ENCODE measurements at places on chromosomes 1 and 21. TPM values are rescaled to one million over a fixed set of nuclear protein-coding genes. Genes with fewer than 3 reads are reported as not detected.

DNA sequence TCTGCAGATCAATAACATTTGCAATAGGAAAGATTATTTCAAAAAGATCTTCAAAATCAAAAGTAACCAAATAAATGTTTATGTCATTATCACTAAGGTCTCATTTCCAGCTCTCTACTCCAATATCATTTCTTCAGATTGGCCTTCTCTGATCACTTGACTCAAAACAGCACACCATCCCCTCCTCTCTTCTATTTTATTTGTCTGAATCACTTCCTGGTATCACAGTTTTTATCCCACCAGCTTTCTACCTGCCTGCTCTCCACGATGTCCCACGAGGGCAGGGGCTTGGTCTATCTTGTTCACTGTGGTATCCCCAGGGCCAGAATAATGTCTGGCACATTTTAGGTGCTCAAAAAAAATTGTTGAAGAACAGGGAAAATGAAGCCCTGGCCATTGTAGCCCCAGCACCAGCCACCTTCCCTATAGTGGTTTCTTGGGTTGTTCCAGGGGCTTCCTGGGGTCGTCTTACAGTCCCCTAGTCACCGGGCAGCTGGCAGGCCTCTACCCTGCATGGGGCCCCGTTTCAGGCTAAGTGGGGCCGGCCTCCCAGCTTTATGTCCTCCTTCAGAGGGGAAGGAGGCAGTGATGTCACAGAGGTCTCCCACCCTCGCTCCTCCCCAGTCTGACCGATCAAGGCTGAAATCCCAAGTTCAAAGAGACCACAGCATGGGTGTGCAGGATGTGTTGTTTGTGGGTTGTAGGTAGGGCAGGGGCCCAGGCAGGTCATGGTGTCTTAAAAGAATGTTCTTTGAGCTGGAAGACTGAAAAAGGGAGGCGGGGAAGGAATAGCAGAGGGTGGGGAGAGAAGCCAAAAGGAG, 3.5 kb upstream of the PADI1 start:
- peak; percentile 5 for DNase-seq

The RAB7B gene
- total RNA-seq = 62.0 TPM

DNA sequence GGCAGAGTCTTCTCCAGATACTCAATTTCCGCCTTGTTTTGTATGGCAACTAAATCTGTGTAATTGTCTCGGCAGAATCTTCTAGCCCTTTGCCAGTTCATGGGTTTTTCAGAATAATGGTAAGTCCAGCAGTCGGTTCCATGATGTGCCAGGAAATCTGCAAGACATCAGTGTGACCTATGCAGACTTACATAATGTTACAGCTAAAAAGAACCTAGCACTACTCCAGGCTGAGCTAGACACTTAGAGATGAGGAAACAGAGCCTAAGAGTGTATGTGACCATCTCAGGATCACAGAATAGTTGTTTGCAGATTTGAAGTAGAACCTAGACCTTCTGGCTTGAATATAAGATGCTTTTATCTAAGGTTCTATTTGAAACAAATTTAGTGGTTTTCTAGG, 2.8 kb downstream of the SELL start:
- no peak for DNase-seq

GRCh38 chr1:229131243-229132105, 139.4 kb upstream of the RAB4A start:
- DNase-seq = no peak

DNA sequence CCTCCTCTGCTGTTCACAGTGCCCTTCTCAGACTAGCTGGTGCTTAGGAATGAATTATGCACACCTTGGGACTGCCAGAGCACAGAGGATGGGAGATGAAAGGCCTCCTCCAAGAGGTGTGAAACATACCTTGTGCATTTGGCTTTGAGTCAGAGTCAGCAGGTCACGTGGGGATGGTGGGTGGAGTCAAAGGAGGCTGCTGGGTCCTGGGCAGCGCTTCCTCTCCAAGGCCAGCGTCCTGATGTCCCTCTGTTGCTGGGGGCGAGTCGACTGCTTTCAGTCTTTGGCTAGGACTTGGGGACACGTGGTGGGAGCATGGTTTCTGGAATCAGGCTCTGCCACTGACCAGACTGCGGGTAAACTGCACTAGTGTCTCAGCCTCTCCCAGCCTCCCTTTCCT, 91.2 kb downstream of the AJAP1 start:
- DNase-seq = no peak

The KCNQ4 gene
- 0.28 TPM for total RNA-seq

GRCh38 chr1:231803353-231803752, 176.8 kb downstream of the DISC1 start:
- DNase-seq = no peak

The PNRC2 gene
- 173 TPM for total RNA-seq

DNA sequence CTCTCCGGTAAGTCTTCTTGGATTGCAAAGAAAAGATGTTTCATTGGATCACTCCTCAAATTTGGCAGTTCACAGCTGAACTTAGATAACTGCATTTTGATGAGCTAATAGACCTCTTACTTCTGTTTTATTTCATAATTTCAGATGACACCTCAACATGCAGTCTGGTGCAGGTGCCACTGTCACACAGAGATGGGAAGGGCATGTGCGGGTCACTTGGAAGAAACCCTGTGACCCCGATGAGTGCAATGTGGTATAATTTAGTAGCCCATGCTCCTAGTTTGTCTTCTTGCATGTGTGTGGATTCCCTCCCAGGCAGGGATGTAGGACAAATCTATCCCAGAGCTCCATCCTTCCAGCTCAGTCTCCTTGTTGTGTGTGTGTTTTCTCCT, 481 bp upstream of the SLAMF1 start:
- no peak for DNase-seq

DNA sequence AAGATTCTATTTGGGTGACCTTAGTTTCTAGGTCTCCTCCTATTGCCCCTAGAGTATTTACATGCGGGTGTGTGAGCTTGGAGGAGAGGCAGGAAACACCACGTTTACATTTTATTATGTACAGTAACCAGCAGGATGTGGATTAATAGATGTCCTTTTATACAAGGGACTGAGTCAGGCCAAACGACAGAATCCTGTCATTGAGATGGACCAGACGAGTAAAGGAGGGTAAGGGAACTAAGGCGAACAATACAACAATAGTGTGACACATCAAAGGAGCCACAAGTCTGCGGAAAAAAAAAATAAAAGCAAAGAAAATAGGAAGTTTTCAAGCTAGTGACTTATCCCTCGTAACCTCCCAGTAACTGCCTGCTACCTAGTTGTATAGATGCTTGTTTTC, 151.1 kb downstream of the GABPA start:
- no peak for DNase-seq

DNA sequence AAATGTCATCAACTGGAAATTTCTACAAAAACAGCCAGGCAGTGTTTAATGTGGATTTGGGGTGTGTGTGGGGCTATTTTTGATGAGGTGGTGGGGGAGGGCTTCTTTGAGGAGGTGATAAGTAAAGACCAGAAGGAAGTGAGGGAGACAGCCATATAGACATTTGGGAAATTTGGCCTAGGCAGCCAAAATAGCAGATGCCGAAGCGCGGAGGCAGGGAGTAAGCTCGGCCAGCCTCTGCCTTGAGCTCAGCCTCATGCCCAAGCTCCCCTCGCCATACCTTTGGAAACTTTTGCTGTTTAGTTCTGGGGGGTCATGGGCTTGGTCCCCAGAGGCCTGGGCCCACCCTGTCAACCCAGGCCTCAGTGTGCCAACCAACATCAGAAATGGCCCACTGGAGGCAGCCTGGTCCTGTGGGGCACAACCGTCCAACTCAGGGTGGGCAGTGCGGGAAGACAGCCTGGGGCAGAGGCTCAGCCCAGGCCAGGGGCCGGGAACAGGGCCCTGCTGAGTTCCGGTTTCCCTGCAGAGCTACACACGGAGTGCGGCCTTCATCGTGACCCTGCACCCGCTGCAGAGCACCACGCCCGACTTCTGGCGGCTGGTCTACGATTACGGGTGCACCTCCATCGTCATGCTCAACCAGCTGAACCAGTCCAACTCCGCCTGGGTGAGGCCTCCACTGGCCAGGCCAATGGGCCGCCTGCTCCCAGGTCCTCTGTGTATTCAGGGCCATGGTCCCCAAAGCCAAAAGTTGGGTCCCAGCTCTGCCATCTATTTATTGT, 84.0 kb downstream of the PTPRU start:
- DNase-seq = no peak

The SLAMF9 gene
- total RNA-seq = not detected

The PBX1 gene
- total RNA-seq = 56.5 TPM

DNA sequence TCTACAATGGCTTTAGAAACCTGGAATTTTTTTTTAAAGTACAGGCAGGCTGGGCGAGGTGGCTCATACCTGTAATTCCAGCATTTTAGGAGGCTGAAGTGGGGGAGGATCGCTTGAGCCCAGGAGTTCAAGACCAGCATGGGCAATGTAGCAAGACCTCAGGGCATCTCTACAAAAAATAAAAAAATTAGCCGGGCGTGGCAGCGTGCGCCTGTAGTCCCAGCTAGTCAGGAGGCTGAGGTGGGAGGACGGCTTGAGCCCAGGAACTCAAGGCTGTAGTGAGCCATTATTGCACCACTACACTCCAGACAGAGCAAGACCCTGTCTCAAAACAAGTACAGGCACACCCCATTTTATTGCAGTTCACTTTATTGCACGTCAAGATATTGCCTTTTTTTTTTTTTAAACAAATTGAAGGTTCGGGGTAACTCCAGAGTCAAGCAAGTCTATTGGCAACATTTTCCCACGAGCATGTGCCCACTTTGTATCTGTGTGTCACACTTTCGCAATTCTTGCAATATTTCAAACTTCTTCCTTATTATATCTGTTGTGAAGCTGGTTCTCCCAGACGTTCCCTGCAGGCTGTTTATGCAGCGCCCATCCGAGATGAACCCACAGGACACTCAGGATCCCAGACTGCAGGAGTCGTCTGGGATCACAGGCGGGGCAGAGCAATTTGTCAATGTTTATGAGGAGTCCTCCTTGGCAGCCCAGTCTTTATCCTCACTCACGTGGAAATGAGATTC, 4.7 kb downstream of the HES2 start:
- no peak for DNase-seq

The CFHR1 gene
- 0.84 TPM for total RNA-seq

DNA sequence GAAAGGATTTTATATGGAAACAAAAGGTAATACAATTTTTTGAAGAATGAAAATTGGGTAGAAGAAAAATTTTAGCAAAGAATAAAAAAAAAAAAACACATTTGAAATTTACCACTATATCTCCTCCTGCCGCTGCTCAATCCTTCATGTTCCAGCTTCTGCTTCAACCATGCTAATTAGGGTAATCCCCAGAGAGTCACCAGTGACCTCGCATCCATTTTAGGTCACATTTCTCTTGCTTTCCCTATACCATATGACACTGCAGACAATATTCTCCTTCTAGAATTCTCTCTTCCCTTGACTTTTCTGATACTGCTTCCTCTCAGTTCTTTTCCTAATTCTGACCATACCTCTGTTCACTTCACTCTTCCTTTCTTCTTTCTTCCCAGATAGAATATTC, 237.1 kb downstream of the USH2A start:
- no peak for DNase-seq

GRCh38 chr1:30324251-30325084, 398.9 kb downstream of the MATN1 start:
- no peak for DNase-seq

DNA sequence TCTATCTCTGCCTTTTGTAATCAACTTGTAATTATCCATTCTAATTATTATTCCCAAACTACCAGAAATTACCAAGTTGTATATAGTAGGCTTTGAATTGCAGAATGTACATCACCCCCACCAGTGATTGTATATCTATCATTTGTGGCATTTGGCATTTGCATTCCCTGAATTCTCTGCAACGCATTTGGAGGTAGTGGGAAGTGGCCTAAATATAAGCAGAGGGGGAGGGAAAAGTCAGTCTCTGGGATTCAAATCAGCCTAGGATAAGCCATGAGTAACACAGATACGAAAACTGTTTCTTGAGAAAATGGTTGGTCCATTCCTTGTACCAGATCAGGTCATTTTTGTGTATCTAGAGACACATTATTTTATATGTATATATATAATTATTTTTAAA, 20.7 kb downstream of the DDX20 start:
- no peak for DNase-seq

The SYDE2 gene
- total RNA-seq = 8.4 TPM

The OLFML3 gene
- 173 TPM for total RNA-seq

DNA sequence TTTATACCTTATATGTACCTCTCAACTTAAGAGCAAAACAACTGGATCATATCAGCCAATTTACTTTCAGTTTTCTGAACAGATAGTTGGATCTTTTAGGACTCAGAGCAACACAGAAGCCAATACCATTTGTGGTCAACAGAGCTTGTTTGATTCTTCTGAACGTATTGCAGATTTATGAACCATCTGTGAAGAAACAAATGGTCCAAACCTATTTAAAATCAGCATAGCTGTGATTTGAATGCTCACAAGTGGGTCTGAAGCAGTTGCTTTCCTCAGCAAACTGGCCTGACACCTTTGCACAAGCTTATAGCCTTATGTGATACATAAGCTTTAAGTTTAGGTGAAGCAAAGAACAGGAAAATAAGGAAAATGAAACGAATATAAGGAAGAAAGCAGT, 147.6 kb downstream of the LRRIQ3 start:
- DNase-seq = no peak

The TCP10L gene
- total RNA-seq = not detected

The CD101 gene
- total RNA-seq = 0.47 TPM

The OR6N1 gene
- not detected for total RNA-seq

- no peak for DNase-seq
These were observed 1753.4 kb downstream of the MRPL39 start for GRCh38 chr21:23853796-23854379.

DNA sequence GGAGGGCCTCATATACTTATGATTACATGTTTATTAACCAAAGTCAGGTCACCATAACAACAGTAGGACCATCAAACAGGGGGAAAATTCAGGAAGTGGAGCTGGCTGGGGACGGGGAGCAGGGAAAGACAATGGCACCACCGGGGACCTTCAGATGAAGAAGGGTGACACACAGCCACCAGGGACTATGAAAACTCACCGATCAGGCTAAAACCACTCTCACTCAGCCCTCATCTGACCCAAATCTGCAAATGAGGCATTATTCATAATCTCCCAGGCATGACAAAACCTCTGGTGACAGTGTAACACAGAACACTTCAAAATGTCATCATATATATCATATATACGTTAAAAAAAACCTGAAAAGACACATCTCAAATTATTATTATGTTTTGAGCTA, 11.2 kb downstream of the MKNK1 start:
- DNase-seq = no peak

The LIN28A gene
- total RNA-seq = not detected

GRCh38 chr1:231177936-231178335, 16.1 kb downstream of the TRIM67 start:
- DNase-seq = no peak

- no peak for DNase-seq
These were observed 37.5 kb downstream of the IVNS1ABP start for GRCh38 chr1:185279571-185279970.
